Smooth muscle cell of bladder (primary cell): ENCODE measurements at places on chromosomes 6 and 20. TPM values are rescaled to one million over a fixed set of nuclear protein-coding genes. Genes with fewer than 3 reads are reported as not detected.

Gene OPRL1
- 1.6 and 1.9 TPM in 2 replicates for total RNA-seq

Gene WASF1
- total RNA-seq = 5.8 and 6.5 TPM in 2 replicates

Gene CST5
- not detected in 2 replicates for total RNA-seq

Gene OR2H2
- total RNA-seq = not detected in 2 replicates

Gene FAM217B
- 2.5 and 2.6 TPM in 2 replicates for total RNA-seq

Gene SRSF12
- total RNA-seq = 0.09 and 0.28 TPM in 2 replicates

Gene QKI
- 79.8 and 93.5 TPM in 2 replicates for total RNA-seq

Gene TLDC2
- total RNA-seq = 0.14 TPM in 1 of 2 replicates, not detected in the other

Gene ZBTB12
- 3.8 and 7.2 TPM in 2 replicates for total RNA-seq

Gene EDEM2
- total RNA-seq = 74.4 and 105 TPM in 2 replicates

Gene MYBL2
- 0.37 and 0.71 TPM in 2 replicates for total RNA-seq

Gene CALHM4
- not detected in 2 replicates for total RNA-seq

Gene GJA10
- total RNA-seq = not detected in 2 replicates

Gene F13A1
- not detected in 2 replicates for total RNA-seq

Gene ACOT13
- 9.7 and 13.3 TPM in 2 replicates for total RNA-seq

Gene HLA-DPA1
- total RNA-seq = 2.8 TPM in 1 of 2 replicates, not detected in the other

Gene GPX5
- total RNA-seq = not detected in 2 replicates

Gene SNAI1
- total RNA-seq = 0.43 and 0.92 TPM in 2 replicates

Gene GNMT
- total RNA-seq = not detected in 2 replicates

Gene KCNG1
- 11.8 and 16.7 TPM in 2 replicates for total RNA-seq

Gene ZNF311
- total RNA-seq = 1.9 and 2.1 TPM in 2 replicates

Gene HFE
- total RNA-seq = 13.7 and 16.8 TPM in 2 replicates
